ENCODE measurements at places on chromosomes 7 and 10.

DNA sequence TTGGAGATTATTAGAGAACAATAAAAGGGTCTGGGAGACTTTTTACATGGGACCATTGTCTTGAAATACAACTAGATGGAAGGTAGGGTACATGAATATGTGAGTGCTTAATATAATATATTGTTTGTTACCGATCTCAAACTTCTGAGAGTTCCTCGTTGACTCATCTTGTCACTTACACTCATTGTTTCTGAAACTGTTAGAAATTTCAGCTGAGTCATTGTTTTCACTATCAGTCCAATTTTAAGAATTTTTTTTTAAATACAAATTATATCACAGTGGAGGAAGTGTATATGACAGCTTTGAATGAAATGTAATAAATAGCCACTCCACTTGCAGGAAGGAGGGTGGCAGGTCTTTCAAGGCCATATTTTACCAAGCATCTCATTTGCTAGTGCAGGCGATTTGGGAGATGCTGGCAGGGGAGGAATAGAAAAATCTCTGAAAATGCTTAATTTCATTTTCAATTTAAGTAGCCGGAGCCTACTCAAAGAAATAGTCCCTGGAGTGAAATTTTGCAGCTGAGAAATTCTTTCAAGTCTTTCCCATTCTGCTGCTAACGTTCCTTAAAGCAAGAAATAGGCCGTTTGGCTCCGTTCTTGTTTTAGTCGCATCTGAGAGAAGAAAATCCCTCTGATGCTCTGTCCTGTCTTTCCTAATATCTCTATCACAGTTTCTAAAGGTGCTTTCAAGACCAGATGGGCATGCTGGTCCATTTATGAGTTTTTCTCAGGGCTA, 1404.2 kb upstream of the CELF2 start:
- no peak for DNase-seq

DNA sequence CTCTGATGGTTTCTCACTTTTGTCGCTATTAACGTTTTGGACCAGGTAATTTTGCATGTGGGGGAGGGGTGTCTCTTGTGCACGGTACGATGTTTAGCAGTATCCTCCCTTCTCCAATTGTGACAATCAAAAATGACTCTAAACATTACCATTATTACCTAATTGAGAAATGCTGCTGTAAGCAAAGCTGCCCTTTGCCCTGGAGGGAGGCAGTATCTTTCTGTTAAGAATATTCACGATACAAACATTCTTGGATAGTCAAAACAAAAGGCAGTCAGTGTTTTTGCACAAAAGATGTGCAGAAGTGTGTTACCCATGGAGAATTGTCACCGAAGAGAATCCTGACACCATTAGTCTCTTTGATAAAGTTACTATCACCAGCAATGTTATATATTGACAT, 9.6 kb downstream of the MALSU1 start:
- DNase-seq = no peak

- DNase-seq = no peak
Observed at GRCh38 chr7:101625031-101625791, 3.9 kb downstream of the MYL10 start.

- DNase-seq = no peak
Observed at GRCh38 chr7:116182023-116182422, 28.3 kb upstream of the TES start.

- DNase-seq = no peak
Observed at GRCh38 chr7:44150466-44150832, 9.3 kb upstream of the MYL7 start.

GRCh38 chr7:36668750-36669149, 55.5 kb downstream of the AOAH start:
- no peak for DNase-seq

- peak; percentile 10 for DNase-seq
Observed at GRCh38 chr7:81499262-81500116, 270.4 kb downstream of the HGF start.

DNA sequence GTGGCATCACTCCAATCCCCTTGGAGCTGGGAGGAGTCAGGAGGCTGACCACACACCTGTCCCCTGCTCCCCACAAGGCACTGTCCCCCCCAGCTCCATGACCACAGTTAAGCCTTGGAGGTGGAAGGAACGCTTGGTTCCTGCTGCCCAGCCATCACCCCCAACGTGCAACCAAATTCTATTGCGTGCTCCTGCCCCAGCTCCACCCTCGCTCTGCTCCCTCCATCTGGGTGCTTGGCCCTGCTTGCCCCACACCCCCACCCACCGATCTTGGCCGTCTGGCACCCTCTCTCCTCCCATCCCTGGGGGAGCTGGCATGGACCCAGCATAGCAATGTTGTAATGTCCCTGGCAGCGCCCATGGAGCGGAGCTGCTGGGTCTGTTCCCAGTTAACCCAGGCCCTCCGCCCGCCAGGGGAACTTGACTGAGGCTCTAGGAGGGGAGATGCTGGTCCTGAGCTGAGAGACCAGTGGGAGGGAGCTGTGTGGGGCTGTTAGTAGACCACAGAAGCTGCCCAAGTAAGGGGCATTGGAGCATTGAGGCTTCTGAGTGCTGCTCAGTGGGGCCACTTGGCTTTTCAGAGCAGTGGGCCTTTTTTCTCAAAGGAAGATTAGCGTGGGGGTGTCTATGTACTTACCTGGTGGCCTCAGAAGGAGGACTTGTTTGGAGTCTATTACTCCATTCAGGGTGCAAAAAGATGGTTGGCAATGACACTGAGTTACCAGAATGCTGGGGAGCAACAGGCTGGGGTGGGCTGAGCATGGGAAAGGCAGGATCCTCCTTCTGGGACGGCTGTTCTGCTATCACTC, 1.1 kb downstream of the EPHB6 start:
- DNase-seq = no peak

GRCh38 chr7:140541513-140542227, 62.4 kb upstream of the MKRN1 start:
- DNase-seq = no peak

DNA sequence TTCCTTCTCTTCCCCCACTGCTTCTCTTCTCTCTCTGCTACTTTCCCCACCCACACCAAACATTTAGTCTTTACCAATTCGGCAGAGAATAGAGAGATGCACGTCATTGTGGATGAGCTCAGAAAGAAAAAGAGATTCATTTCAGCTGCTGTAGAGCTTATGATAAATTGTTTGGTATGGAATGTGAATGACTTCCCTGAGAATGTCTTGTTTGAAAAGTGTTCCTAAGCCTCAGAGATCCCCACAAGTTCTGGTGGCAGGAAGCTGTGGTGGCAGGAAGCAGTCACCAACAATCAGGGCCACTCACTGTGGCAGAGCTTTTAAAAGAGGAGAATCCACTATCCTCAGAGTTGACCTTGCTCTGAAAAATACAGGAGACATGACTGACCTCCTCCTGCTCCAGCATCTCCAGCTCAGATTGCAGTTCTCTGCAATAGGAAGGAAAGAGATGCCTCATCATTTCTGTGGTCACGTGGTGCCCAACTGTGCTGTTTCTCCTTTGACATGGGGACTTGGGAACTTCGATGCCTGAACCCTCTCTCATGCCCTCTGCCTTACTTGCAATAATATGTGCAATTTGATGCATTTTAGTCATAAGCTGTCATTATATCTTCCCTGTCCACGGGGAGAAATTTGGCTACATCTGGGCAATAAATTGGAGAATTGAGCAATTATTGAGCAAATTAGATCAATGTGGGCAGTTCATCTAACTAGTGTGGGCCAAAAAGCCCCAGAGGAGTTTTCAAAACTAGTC, 76.5 kb downstream of the BMPER start:
- no peak for DNase-seq
